Posterior vena cava (tissue), 2 donors: ENCODE measurements at places on chromosomes 4 and X.

- no peak for DNase-seq
These were observed 232.8 kb upstream of the HDX start for GRCh38 chrX:84735025-84735424.

GRCh38 chr4:146054676-146055075, 116.1 kb upstream of the ZNF827 start:
- DNase-seq = no peak

DNA sequence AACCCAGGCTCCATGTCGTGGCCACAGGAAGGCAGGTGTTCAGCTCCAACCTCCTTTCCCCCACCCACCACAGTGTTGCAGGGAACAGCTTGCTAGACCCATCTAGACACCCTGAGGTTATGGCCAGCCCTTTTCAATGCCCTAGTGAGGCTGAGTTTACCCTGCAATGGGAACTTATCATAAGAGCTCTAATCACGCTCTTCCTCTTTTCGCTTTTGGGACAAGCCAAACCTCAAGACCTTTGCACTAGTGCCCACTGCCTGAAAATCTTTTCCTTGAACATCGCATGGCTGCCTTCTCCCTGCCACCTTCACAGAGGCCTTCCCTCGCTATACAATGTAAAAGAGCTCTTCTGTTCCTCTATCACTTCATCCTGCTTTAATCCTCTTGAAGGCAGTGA, 2.4 kb upstream of the FGFBP2 start:
- DNase-seq = no peak

- no peak for DNase-seq
These were observed 126.7 kb downstream of the AFAP1 start for GRCh38 chr4:7812921-7813320.

GRCh38 chrX:97358941-97359340, 475.2 kb downstream of the RPA4 start:
- DNase-seq = no peak

DNA sequence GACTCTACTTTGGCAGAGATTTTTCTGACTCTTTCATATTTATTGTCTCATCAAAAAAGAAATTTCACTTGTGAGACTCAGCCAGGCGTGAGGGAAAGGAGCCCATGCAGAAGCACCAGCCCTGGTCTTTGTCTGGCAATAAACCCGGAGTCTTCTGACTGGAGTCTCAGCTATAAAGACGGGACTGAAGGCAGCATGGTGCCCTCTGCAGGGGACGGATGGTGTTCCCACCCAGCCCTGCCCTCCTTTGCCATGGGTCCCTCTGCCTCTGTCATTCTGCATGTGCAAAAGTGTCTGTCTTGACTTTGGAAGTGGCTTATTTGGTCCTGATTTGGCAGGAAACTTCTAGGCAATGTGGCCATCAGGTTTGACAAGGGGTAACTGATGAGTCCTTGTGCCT, 14.2 kb downstream of the ZNF185 start:
- no peak for DNase-seq

GRCh38 chrX:106894978-106895452, 8.1 kb downstream of the RIPPLY1 start:
- no peak for DNase-seq
